Testis (tissue), 5 donors: ENCODE measurements at places on chromosomes 3 and 15. TPM values are rescaled to one million over a fixed set of nuclear protein-coding genes. Genes with fewer than 3 reads are reported as not detected.

- no peak for DNase-seq
These were observed 70.5 kb downstream of the SUMF1 start for GRCh38 chr3:4396542-4396941.

GRCh38 chr3:55190331-55190730 lies 262.5 kb upstream of the LRTM1 start:
- DNase-seq, result no peak

- DNase-seq, result no peak
These were observed 204.5 kb downstream of the AKAP13 start for GRCh38 chr15:85584872-85585271.

SOX2 gene
- polyA plus RNA-seq, result 7.2 TPM

EFHB gene
- 32.9 TPM for polyA plus RNA-seq
